Lower leg skin (tissue), 4 donors: ENCODE measurements at places on chromosomes 1 and 21. TPM values are rescaled to one million over a fixed set of nuclear protein-coding genes. Genes with fewer than 3 reads are reported as not detected.
A peak's percentile ranks its signal among the peaks of the same experiment; 100 is the strongest.

DNA sequence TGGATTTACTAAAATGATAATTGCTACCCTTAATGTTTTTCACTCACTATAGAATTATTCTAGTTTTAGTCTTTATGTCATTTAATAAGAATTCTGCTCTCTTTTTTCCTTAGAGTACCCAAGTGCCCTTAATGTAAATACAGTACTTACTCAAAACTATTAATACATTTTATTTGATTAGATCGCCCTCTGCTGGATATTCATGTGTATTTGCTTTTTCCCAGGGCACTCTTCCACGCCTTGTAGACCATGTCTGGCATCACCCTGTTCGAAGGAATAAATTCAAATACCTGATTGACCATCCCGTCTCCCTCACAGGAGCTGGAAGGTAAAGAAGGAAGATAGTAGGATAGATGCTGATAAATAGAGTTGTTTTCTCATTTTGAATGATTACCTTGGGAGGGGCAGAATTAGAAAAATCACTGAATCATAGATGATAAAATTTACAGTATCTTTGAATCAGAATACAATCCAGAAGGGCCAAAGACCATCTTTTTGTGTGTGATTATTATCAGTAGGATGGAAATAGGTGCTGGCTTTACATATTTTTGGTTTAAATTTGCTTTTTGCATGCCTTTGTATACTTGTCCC, 4.1 kb downstream of the AXDND1 start:
- DNase-seq, result no peak

DNA sequence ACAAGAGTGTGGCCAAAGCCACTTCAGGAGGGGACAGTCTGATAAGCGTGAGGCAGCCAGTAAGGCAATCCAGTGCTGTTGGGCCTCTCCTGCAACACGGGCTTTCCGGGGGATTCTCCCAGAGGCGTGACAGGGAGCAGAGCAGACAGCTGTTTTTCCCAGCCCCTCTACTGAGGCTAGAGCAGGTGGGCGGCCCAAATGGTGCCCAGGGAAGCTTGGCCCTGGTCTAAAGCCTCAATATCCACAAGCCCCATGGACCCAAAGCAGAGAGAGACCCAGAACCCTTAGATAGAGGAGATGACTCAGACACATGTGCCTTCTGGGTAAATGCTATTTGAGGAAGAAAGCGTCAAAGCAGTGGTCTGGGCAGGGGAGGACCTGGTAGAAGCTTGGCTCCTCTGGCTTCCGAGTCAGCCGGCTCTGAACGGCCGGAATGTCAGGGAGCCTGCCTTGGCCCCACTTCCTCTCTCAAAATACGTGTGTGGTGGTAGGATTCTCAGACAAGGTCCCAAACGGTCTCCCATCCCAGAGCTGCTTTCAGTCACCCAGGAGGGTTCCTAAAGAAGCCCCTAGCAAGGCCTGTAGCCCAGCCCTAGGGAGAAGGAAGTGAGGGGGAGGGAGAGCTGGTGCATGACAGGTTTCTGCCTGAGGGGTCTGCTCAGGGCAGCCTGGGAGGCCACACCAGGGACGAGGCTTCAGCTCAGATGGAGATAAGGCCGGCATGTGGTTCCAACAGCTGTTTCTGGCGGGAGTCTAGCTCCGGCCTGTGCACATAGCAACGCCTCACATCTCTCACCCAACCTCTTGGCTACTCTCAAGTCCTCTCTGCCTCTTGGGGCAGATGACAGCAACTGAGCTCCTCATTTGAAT, 28.8 kb downstream of the PIK3C2B start:
- DNase-seq, result no peak

HES3 gene
- not detected for total RNA-seq

DNA sequence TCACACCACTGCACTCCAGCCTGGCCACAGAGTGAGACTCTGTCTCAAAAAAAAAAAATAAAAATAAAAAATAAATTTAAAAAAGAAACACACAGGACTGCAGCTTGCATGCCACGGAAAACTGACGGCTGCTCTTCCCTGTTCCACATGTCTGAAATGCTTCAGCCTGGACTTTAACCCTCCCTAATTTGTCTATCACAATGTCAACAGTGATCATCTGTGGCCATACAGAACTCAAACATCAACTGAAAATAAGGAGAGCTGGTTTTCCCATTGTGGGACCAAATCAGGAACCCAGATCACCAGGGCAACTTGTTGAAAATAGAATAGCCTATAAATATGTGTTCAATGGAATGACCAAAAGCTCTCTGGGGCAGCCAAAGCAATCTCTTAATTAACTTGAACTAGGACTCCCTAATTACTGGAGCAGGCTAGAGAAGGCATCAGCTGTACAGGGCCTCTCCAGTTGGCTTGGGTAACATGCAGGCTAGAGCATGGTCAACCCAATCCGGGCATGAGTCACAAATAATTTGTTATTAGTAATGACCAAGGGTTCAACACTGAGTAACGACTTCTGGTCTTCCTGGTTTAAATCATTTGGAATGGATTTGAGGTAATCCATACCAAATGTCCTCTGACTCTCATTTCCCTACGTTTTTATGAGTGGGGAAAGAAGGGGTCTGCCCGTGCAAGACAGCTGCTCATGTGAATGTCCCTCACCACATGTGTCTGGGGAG, 62.7 kb upstream of the KAZN start:
- no peak for DNase-seq

LPAR3 gene
- total RNA-seq, result 13.4 TPM

UTS2 gene
- total RNA-seq, result not detected

DNA sequence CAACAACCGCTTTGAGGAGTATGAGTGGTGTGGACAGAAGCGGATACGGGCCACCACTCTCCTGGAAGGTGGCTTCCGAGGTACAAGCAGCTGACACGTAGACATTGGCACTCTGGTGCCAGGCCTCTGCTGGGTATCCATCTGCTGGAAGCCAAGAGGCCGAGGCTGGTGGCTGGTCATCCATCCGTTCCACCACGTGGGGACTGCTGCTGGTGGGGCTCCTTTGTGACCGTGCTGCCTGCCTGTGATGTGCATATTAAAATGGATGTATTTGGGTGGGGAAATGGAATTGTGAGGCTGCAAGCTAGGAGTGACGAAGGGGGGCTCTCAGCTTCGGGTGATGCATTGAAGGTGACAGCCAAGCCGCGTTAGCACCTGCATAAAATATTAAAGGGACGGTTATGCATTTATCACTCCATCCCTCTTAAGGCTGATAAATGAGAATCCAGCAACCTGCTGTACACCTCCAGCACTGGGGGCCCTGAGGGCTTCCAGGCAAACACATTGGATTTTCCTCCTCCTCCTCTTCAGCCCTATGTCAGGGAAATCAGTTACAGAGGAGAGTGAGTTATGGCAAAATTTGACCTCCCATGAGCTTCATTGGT, 38.1 kb downstream of the TMEM53 start:
- DNase-seq, result no peak

PAPPA2 gene
- 0.07 TPM for total RNA-seq

KRTAP22-2 gene
- not detected for total RNA-seq

GRCh38 chr1:98674075-98674781, 12.7 kb downstream of the SNX7 start:
- no peak for DNase-seq

SETSIP gene
- not detected for total RNA-seq

GRCh38 chr1:154418062-154418921, 13.1 kb downstream of the IL6R start:
- DNase-seq, result no peak

GRCh38 chr1:95384567-95384966, 150.6 kb downstream of the RWDD3 start:
- no peak for DNase-seq

- no peak for DNase-seq
Measured at GRCh38 chr1:242585616-242586359, 61.3 kb upstream of the PLD5 start.

DNA sequence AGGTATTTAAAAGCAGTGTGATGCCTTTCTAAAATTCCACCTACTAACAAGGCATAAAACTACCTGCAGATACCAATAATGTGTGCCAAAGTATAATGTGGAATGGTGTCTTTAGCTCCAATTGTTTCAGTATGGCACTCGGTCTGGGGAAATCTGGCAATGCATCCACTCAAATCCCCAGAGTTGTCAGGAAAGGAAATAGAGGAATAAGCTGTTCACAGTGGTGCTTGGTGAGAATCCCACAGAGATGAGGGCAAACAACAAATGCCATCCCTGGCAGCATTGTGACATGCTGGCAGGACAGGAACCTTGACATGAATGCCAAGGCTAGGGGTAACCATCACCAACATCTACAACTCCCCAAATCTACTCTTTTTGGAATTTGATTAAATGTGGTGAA, 240.7 kb downstream of the BARHL2 start:
- DNase-seq, result no peak

DNA sequence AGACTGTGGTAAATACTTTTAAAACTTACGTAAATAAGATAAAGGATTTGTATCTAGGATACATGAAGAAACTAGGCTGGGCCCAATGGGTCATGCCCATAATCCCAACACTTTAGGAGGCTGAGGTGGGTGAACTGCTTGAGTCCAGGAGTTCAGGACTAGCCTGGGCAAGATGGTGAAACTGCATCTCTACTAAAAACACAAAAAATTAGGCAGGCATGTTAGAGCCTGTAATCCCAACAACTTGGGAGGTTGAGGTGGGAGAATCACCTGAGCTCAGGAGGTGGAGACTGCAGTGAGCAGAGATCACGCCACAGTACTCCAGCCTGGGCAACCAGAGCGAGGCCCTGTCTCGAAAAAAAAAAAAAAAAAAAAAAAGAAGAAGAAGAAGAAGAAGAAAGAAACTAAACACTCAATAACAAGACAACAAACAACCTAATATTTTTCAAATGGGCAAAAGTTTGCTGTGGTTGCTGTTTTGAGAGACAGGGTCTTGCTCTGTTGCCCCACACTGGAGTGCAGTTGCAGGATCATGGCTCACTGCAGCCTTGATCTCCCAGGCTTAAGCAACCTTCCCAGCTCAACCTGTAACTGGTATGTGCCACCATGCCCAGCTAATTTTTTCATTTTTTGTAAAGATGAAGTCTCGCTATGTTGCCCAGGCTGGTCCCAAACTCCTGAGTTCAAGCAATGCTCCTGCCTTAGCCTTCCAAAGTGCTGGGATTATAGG, 78.3 kb downstream of the EIF4G3 start:
- no peak for DNase-seq

GRCh38 chr1:192059407-192059806, 98.9 kb upstream of the RGS18 start:
- no peak for DNase-seq

ALG14 gene
- total RNA-seq, result 0.46 TPM

DNA sequence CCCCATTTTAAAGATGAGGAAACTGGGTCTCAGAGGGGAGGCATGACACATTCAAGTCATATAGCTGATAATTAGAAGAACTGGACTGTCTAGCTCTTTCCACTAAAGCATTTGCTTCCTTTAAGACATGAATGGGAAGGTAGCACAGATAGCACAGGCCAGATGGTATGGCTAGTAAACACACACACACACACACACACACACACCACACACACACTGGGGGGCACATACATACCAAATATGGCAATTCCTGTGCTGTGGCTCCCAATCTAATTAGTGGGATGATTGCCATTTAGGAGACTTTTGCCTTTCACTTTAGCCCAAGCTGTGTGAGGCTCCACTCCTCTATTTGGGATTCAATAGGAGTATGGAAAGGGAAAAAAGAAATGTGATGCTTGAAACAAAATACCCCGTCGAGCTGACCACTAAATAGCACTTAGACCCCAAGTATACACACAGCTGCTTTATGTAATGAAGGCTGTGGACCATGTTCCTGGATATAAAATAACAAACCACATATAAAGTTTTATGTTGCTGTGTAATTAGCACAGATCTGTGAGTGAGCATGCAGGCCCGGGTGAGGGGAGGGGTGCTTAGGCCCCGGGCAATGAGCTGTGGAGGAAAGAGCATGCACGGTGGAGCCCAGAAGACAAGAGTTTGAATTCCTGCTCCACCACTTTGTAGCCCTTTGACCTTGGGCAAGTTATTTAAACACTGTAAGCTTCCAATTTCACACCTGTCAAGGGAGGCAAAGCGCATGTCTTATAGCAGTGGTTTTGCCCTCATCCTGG, 6.8 kb upstream of the TRABD2B start:
- peak; percentile 39 for DNase-seq

DNA sequence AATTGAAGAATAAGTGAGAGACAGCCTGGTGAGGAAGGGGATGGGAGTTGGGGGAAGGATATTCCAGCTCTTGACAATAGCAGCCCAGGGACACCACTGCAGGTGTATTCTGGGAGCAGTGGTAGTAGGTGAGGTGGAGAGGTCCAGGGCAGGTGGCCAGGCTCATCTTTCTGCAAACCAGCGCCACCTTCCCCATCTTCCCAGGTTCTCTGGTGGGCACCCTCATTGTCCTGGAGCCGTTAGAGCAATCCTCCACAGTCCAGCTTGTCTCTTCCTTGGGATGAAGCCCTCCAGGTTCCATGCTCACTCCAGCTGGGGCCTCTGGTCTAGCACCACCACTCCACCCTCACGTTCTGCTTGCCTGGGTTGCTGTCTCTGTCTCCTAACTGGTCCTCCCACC, 97.0 kb downstream of the IER5 start:
- no peak for DNase-seq

GRCh38 chr1:966704-967300, 520 bp downstream of the PLEKHN1 start:
- DNase-seq, result peak; percentile 55

DNA sequence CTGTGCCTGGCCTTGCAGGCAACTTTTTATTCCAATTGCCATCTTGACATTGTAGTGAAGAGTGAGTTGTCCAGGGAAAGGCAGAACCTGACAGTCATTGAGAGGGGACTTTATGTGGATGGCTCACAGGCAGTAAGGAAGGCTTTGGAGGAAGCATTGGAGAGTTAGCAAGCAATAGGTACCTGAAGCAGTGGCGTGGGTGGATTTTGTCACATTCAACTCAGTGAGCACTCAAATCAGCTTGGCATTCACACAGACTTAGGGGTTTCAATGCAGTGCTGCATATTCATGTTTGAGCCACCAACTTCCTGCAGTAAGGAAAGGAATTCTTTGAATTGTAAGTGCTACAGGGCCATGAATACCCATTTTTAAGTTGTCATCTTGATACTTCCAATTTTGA, 69.0 kb downstream of the AK4 start:
- no peak for DNase-seq

SEC16B gene
- total RNA-seq, result 0.21 TPM

RBM8A gene
- total RNA-seq, result 130 TPM

DNA sequence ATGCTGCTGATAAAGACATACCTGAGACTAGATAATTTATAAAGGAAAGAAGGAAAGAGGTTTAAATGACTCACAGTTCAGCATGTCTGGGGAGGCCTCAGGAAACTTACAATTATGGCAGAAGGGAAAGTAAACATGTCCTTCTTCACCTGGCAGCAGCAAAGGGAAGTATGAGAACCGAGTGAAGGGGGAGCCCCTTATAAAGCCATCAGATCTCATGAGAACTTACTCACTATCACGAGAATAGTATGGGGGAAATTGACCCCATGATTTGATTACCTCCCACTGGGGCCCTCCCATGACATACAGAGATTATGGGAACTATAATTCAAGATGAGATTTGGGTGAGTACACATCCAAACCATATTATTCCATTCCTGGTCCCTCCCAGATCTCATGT, 154.4 kb downstream of the FASLG start:
- DNase-seq, result no peak

GRCh38 chr1:178768423-178768822, 43.4 kb downstream of the RALGPS2 start:
- DNase-seq, result no peak

GRCh38 chr1:53470155-53470554, 11.0 kb downstream of the DMRTB1 start:
- peak; percentile 90 for DNase-seq

- DNase-seq, result no peak
Measured at GRCh38 chr1:42618866-42619265, 39.4 kb upstream of the PPIH start.

CASQ1 gene
- not detected for total RNA-seq
